ENCODE measurements at places on chromosomes 2 and 18. TPM values are rescaled to one million over a fixed set of nuclear protein-coding genes. Genes with fewer than 3 reads are reported as not detected.

POTEC gene
- total RNA-seq: 0.72 TPM

FAM117B gene
- 5.8 TPM for total RNA-seq

NBEAL1 gene
- total RNA-seq: 78.0 TPM

HOXD9 gene
- 1.9 TPM for total RNA-seq

DIPK1C gene
- total RNA-seq: 3.1 TPM

TUBA3E gene
- total RNA-seq: not detected

EPHA4 gene
- 15.2 TPM for total RNA-seq

GCG gene
- 2.4 TPM for total RNA-seq

FOXI3 gene
- 1.7 TPM for total RNA-seq

DNA sequence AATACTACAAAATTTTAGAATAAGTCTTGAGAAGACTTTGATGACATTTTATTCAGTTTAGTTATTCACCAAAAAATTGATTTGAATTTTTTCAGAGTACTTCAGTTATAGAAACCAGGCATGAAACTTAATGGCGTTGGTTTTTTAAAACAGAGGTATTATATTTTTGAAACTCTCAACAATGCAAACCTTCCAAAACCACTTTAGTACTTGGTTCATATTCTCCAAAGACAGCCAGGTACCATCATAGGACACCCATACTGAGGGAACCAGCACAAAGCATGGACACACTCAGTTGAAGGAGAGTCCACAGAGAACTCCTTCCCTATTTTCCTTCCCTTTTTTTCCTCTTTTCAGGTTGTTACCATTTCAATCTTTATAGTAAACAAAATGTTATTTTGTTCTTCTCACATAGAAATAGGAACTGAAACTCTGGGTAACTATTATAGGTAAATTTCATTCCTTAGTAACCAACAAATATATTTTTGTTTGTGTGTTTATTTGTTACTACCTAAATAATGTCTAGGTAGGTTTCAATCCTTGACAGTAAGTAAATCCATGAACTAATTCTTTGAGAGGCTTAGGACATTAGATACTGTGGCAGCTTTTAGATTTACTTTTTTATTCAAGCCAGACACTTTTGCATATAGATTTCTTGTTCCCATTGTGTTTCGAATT lies 95.8 kb downstream of the TMEFF2 start:
- no peak for DNase-seq

- no peak for DNase-seq
These were observed 87.3 kb upstream of the NCKAP5 start for GRCh38 chr2:133655610-133656009.

DNA sequence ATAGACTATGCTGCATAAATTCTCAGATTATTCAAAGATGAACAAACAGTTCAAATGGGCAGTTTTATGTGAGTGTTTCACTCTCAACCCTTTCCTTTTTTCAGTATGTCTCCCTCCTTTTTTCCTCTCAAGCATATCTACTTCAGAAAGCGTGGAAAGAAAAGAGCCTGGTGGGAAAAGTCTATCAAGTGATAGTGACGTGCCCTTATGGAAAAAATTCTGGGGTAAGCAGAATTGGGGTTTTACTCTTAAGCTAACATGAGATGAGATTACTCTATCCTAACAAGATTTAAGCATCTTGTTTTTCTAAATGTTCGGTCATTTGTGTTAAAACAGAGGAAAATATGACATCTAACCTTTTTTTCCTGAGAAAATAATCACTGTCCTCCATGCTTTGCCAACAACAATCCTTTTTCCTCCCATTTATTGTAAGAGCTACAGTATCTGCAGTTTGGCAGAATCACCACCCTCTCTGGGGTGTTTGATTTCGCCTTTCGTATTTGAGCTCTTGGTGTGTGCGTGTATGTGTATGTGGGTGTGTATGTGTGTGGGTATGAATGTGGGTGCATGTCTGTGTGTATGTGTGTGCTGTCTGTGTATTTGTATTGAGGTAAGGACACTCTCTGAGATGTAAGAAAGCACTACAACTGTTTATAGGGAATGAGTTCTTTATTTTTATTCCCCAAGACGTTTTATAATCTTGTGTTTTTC lies 143.9 kb upstream of the L3MBTL4 start:
- peak; percentile 67 for DNase-seq

DNA sequence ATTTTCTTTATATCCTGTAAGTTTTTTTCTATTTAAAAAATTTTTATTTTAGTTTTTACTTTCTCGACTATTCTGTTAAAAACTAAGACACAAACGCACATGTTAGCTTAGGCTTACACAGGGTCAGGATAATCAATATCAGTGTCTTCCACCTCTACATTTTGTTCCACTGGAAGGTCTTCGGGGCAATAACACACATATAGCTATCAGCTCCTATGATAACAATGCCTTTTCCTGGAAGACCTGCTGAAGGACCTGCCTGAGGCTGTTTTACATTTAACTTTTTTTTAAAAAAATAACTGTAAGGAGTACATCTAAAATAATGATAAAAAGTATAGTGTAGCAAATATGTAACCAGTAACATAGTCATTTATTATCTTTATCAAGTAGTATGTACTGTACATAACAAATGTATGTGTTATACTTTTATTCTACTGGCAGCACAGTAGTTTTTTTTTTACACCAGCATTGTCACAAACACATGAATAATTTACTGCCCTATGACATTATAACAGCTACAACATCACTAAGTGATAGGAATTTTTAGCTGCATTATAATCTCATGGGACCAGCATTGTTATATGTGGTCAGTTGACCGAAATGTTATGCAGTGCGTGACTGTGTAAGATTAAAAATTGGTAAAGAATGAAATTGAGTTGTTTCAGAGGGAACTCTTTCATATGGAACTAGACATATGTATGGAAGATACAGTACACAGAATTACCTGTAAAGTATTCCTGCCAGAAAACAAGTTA lies 37.9 kb downstream of the CCDC138 start:
- no peak for DNase-seq

- DNase-seq: no peak
These were observed 492 bp downstream of the KIF5C start for GRCh38 chr2:148875387-148876051.

DNA sequence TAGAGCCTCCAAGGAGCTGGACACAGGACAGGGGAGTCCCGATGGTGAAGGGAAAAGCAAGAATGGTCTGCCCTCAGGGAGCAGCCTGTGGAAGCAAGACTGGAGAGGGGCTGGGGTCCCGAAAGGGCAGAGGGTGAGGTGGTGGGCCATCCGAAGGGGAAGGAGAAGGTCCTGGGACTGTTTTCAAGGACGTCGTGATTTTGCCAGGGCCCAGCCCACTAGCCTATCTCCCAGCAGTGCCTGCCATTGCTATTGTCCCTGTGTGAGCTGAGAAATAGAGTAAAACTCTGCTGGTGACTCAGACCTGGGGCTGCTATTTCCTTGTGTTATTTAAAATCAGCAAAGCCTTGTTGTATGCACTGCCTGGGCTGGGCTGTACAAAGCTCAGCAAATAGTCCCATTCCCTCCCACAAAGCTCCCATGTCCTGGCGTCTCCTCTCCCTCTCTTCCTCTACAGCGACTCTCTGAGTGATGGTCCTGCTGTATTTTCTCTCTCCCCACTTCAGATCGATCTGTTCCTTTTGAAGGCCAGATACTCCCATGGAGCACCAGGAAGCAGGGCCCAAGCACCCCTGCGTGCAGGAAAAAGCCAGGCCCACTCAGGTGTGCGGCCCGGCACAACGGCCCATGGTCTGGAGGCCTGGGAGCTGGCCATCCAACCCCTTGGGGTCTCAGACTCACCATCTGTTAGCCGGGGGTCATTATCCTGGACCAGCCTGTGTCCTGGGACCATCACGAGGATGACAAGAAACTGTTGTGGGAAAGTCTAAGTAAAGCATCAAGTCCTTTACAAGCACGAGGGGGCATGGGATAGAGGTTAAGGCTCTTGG lies 65.0 kb upstream of the OTOF start:
- no peak for DNase-seq

DNA sequence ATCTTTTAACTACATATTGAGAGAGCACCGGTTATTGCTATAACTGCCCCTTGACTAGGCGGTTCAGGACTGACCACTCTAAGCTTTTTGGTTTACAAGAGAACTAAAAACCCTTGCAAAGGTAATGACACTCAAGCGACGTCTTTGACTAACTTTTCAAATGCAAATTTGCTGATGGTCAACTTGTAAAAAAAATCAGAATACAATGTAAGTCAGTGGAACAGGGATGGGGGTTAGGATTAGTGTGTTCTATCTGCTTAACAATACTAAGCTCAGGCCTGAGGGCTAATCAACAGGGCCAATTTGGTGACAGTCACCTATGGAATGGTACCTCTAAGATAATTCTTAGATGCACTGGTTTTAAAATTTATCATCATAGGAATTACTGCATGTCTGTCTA lies 57.1 kb downstream of the ZAP70 start:
- no peak for DNase-seq

GRCh38 chr2:240960309-240960970 lies 38.0 kb upstream of the SNED1 start:
- peak; percentile 88 for DNase-seq

DNA sequence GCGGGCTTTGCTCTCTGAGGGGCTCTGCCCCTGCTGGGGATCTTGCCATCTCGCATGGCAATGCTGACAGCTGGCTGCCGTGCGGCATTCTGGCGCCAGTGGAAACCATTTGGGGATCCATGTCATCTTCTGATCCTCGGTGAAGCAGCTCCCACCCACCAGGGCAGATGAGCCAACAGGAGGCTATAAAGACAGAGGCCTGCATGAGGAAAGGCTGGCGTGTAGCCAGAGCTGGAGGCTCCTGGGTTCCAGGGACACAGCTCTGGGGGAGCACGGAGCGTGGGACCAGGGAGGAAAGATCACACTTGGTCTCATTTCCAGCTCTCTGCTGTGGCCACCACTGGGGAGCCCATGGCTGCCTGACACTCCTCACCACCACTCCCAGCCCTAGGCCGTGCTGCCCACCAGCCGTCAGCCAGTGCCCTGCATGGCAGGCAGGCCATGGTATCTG lies 145.8 kb downstream of the ZFP36L2 start:
- peak; percentile 69 for DNase-seq

DNA sequence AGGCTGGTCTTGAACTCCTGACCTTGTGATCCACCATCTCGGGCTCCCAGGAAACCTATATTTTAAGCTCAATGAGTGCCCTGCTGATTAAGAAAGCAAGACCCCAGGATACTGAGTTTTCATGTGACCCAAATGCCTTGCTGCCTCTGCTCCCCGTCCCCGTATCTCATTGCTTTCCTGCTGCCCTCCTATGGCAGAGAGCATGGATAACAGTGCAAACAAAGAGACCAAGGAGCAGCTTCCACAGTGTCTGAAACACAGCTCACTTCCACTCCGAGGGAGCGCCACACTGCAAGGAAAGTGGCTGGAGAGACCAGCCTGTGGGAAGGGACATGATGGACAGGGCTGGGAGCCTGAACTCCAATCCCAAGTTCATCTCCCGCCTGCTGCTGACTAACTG lies 246.8 kb downstream of the TMEM182 start:
- no peak for DNase-seq

GRCh38 chr2:124283096-124283495 lies 258.0 kb downstream of the CNTNAP5 start:
- DNase-seq: no peak

DNA sequence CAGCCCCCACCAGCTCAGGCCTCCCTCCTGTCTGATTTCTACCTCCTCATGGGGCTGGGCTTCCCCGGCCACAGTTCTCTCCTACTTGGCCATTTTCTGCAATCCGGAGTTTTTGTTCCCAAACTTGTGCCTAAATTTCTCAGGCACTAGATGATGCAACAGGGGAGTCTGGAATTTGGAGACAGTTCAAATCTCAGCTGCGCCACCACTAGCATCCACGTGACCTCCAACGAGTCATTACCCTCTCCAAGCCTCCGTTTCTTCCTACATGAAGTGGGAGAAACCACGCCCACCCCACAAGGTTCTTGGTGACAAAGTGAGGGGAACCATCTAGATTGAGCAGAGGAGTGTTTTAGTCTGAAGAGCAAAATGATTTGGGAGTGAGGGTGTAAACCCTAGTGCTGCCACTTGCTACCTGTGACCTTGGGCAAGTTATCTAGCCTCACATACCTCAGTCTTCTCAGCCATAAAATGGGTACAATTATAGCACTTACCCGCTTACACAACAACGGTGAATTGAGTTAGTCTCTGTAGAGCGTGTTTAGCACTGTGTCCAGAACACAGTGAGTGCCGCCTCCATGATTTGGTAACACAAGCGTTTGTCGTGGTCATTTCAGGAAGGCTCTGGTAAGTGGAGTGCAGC lies 61.4 kb upstream of the ASAP2 start:
- no peak for DNase-seq

GRCh38 chr2:17853799-17854198 lies 24.7 kb upstream of the KCNS3 start:
- DNase-seq: no peak

DNA sequence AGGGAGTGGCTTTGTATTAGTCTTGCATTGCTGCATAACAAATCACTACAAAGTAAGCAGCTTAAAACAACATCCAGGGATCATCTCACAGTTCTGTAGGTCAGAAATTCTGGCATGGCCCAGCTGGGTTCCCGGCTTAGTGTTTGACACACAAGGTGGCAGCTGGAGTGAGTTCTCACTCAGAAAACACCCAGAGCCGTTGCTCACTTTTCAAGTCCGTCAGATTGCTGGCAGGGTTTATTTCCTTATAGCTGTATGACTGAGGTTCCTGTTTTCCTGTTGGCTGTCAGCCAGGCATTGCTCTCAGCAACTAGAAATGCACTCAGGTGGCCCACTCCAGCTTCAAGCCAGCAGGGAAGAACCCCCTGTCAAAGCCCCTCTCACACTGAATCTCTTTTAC lies 324.1 kb downstream of the CCDC178 start:
- DNase-seq: peak; percentile 1

- DNase-seq: no peak
These were observed 1757.3 kb upstream of the PIK3C3 start for GRCh38 chr18:40197711-40198110.

DNA sequence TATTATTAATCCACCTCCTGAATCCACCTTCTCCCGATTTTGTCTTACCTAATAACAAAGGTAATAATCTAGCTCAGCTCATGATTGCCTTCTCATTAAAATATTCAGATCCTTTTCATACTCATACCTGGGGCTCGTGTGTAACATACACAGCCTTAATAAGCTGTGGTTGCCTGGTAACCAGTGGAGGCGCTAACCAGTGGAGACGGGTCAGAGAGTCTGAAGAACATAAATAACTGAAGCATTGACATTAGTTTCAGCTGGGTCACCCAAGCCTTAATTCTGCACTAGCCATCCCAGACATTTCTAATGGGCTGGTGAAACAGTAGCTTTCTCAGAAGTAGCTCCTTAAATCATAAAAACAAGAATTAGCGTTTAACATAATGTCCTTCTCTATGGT lies 14.8 kb upstream of the DTNA start:
- no peak for DNase-seq

GRCh38 chr18:44946529-44947113 lies 265.9 kb downstream of the SETBP1 start:
- DNase-seq: no peak

GRCh38 chr18:51751901-51752300 lies 554.4 kb upstream of the MEX3C start:
- DNase-seq: no peak

GRCh38 chr2:172531309-172531708 lies 24.6 kb upstream of the PDK1 start:
- no peak for DNase-seq

GRCh38 chr2:75157435-75157834 lies 41.9 kb downstream of the TACR1 start:
- no peak for DNase-seq

- no peak for DNase-seq
These were observed 331.8 kb upstream of the SLC8A1 start for GRCh38 chr2:40783704-40784103.

Measured in umbilical cord (tissue), 2 donors.